ENCODE measurements at places on chromosomes 4 and X. TPM values are rescaled to one million over a fixed set of nuclear protein-coding genes. Genes with fewer than 3 reads are reported as not detected.

The GPM6B gene
- total RNA-seq, result 0.20 TPM

The HTN1 gene
- total RNA-seq, result not detected

The TEX13C gene
- not detected for total RNA-seq

The TCEANC gene
- total RNA-seq, result 4.1 TPM

The NLRP2B gene
- total RNA-seq, result not detected

The NEIL3 gene
- 0.13 TPM for total RNA-seq

The PRSS12 gene
- total RNA-seq, result 0.12 TPM

The HOPX gene
- total RNA-seq, result 0.27 TPM

GRCh38 chr4:154435895-154436294, 55.7 kb downstream of the DCHS2 start:
- DNase-seq, result no peak

DNA sequence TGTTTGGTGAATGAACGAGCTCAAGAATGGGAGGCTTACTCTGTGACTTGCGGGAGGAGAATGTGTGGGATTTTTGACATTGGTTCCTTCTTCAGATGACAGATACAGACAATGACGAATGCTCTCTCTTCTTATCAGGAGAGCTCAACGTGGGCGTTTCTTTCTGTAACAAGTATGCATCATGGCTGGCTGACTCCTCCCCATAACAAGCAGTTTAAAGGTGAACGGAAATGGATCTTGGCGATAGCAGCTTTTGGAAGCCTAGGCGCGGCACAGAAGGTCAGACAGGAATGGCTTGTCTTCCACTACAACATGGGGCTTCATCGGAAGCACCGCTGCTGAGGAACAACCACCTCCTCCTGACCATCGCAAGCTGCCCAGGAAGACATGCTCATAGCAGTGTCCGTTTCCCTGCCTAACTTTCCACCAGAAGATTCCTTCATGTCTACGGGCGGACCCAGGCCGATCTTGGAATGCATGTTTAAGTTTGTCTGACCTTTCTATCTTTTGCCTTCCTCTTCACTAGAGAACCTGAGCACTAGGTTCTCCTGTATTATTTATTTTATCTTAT, 18.3 kb upstream of the ACSL1 start:
- no peak for DNase-seq

GRCh38 chr4:58286335-58286734, 1176.2 kb upstream of the IGFBP7 start:
- no peak for DNase-seq

- no peak for DNase-seq
Measured at GRCh38 chr4:1629699-1630083, 54.4 kb downstream of the FAM53A start.

GRCh38 chr4:7932287-7932686, 7.4 kb downstream of the AFAP1 start:
- no peak for DNase-seq

- no peak for DNase-seq
Measured at GRCh38 chrX:54193085-54193821, 10.2 kb upstream of the FAM120C start.

GRCh38 chrX:1002611-1003010, 209.8 kb downstream of the CRLF2 start:
- DNase-seq, result no peak

DNA sequence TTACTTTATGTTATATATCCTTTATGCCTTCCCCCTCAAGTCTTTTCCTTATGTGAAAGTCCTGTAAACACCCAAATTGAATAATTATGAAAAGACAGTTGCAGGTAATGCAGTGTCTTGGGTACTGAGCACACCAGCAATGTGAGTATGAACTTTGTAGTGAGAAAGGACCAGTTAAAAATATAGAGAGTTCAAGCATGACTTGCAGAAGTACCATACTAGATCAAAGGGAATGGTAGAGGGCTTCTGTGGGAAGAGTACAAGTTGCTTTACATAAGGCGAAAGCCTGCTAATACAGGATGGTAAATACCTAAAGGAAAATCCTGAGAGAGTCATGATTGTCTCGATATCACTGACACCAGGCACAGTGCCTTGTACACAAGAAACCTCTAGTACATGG, 25.7 kb downstream of the KIAA0232 start:
- DNase-seq, result no peak

DNA sequence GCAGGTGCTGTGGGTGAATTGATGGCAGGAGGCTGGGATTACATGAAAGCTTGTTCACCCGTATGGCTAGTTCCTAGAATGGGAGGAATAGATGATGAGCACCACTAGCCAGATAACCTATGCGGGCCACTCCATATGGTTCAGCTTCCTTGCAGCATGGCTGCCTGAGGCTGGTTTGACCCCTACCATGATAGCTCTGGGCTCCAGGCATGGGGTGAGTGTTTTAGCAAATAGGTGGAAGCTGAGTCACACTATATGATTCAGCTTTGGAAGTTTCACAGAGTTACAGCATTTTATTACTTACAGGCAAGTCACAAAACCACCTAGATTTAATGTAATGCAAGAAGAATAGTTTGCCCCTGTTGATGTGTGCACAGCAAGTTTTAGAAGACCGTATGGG, 603.2 kb downstream of the STIM2 start:
- no peak for DNase-seq

DNA sequence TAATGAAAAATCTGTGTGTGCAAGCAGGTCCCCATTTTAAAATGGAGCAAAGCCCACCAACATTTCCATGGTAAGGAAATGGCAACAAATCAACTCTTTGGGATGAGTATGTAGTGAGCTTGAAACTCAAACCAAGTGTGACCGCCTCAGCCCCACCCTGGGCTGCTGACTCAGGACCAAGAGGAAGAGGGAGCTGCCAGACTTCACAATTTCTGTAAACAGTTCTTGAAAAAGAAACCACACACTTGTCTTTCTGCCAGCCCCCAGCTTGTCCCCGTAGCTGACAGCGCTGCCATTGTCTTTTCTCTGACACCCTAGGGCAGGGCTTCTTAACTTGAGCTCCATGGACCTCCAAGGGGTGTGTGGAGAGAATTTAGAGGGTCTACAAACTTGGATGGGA, 10.3 kb downstream of the RTL5 start:
- peak; percentile 55 for DNase-seq

DNA sequence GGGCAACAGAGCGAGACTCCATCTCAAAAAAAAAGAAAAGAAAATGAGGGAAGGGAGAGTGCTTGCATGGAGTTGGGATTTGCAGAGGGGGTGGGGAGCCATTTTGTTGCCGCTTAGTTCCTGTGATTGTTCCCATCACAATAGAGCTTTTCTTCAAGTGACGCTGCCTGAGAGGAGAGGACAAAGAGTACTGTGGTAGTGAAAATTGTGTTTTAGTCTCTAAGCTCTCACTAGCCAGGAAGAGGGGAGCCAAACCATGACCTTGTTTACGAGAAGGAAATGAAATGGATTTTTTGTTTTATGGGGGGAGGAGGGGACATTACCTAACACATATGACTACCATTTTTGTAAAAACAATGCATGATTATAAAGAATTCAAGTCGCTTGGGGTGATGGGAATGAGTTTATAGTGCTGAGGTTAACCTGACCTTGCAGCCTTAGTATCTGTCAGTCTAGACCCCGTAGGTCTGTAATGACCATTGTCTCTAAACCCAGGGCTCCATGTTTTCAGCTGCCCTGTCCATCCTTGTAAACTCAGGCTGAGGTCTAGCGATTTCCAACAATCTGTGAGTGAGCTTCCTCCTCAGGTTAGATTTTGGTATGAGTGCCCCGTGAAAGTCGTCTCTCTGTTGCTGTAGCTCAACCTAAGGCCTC, 18.8 kb downstream of the SRD5A3 start:
- no peak for DNase-seq

DNA sequence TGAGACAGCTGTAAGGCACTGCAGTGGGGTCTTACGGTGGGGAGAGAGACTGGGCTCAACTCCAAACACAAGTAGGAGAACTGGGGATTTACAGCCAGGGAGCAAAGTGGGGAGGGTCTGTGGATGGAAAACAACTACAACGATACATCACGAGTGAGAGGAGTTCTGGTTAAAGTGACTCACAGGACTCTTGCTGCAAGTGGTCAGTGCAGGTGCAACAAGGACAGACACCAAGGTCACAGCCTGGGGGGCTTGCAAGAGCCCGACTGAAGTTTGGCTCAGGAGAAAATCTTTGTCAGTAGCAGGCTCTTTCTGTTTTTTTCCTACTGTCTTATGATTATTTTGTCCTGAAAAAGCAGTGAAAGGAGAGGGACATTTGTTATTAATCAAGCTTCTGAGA, 10.1 kb upstream of the FAT1 start:
- DNase-seq, result no peak

GRCh38 chrX:17584248-17584681, 153.0 kb upstream of the SCML1 start:
- no peak for DNase-seq

GRCh38 chrX:49754233-49754857, 58.6 kb upstream of the PAGE1 start:
- DNase-seq, result peak; percentile 22

DNA sequence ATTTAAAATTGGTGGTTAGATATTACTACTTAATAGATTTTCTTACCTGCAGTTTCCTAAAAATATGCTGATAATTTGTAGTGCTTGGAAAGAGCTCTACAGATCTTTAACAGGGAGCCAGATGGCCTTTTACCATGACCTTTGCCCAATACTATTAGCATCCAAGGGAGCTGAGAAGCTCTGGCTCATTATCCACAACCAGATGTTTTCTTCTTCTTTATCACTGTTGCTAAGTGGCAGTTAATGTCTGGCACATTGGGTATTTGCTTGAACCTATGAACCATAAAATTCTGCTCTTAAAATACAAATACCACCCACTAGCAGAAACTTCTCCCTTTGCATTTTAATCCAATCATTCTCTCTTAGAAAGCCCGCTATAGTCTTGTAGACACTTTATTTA, 1480.3 kb downstream of the C4orf33 start:
- no peak for DNase-seq

GRCh38 chr4:181085557-181085956, 1157.6 kb upstream of the TENM3 start:
- no peak for DNase-seq
